ENCODE measurements at places on chromosomes 16 and 17. TPM values are rescaled to one million over a fixed set of nuclear protein-coding genes. Genes with fewer than 3 reads are reported as not detected.

DNA sequence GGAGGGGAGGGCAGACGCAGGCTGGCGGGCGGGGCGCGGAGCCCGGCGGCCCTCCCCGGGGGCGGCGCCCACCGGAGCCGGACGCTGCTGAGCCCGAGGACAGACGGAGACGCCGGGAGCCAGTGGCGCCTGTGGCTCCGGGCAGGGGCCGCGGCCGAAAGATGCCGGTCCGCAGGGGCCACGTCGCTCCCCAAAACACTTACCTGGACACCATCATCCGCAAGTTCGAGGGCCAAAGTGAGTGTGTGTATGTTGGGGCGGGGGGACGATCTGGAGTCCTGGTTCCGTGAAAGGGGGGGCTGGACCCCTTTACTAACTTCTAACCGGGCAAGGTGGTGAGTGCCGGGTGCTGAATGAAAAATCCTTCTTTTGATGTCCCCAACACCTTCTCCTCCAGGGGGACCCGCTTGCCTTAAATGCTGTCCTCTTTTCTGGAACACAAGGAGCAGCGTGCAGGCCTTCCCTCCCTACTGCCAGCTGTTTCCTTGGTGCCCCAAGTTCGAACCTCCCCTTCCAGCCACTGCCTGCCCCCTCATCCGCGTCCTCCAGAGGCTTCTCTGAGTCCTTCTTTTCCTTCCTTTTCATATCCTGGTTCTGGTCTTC is at the start of gene KCNH6:
KCNH6 (plus strand) TSS at position 106 of the 603 bp plus-strand sequence; CDS start at position 162, 56 bp downstream.
- DNase-seq, result no peak

DNA sequence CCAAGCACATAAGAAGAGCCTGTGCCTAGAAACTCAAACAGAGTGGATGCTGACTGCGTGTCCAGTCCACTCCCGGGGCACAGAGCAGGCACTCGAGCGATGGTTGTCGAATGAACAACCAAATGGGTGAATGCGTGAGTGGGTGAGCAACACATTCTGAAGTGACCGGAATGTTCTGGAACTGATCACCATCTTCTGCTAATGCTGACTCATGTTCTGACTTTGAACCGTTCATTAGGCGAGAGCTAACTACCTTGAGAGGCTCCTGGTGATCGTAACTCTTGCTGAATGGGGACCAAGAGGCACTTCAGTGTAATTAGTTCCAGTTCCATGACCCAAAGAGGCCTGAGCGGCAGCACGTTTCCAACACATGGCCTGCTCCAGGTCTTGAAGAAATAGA is 37.9 kb downstream of the IRF8 start:
- no peak for DNase-seq

DNA sequence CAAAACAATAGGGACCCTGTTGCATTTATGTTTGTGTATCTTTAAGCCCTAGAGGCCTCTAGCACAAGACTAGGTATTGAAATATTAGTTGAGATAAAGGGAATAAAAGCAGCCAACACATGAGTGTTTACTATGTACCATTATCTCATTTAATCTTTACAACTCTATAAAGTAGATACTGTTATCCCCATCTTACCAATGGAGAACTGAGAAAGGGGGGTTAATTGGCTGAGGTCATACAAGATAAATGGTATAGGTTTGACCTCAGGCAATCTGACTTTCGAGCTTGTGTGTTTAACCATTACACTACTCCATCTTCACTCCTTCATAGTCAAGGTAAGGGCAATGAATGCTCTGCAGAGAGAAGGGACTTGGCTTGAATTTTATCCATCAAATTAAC is 26.3 kb upstream of the STAC2 start:
- DNase-seq, result no peak

DNA sequence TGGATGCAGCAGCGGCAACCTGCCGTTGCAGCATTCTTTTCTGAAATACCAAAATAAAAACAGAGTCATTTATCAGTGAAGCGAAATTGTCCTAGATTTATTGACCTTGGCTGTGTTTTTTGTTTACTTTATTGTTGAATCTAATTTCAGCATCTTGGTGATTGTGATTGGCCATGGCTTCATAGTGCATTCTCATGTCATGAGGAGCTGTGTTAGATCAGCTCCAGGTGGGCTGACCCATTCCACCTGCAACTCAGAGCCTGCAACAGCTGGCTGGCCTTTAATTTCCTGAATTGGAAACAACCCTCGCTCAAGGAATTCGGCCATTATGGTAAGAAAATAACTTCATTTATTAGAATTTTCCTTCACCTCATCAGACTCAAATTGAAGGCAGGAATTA is 16.4 kb downstream of the KRT24 start:
- no peak for DNase-seq

The NPIPA3 gene
- 0.72 TPM for total RNA-seq

The SLC6A2 gene
- total RNA-seq, result 7.4 TPM

The MYH13 gene
- total RNA-seq, result not detected

The KRTAP9-8 gene
- not detected for total RNA-seq

The CLEC3A gene
- total RNA-seq, result not detected

The KRT32 gene
- total RNA-seq, result not detected

The KCNAB3 gene
- total RNA-seq, result 0.38 TPM

The HSF4 gene
- 5.8 TPM for total RNA-seq

Data from A172 (cell line).